ENCODE measurements at places on chromosomes 12 and 14.

DNA sequence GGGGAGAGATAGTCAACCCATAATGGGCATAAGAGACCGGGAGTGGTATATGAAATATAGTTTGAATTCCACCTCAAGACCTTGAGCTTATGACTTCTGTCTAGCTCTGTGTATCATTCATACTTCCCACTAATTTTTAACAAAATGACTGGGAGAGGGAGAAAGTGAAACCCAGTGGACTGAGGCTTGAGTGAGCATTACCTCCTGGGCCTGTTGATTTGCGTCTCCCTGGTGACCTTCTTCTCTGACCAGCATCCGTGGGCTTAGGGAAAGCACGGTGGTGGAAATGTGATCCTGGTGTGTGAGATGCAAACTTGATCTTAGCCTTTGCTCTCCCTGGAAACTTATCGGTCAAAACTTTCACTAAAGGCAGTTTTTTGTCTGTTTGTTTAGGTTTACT, 207.9 kb upstream of the BCL2L14 start:
- DNase-seq: no peak

- no peak for DNase-seq
These were observed 10.9 kb downstream of the HIF1A start for GRCh38 chr14:61706096-61706690.

GRCh38 chr12:12305568-12306300, 38.9 kb upstream of the LRP6 start:
- DNase-seq: no peak

GRCh38 chr12:115149279-115149678, 465.3 kb upstream of the TBX3 start:
- DNase-seq: no peak

- DNase-seq: peak; percentile 61
These were observed 75.4 kb downstream of the CCDC92 start for GRCh38 chr12:123897221-123897620.
